ENCODE measurements at places on chromosomes 1 and 21. TPM values are rescaled to one million over a fixed set of nuclear protein-coding genes. Genes with fewer than 3 reads are reported as not detected.

TSPEAR gene
- not detected for total RNA-seq

NGF gene
- 1.3 TPM for total RNA-seq

POGZ gene
- 20.9 TPM for total RNA-seq

SPAG17 gene
- total RNA-seq: not detected

TAS1R1 gene
- not detected for total RNA-seq

ESPN gene
- total RNA-seq: 1.2 TPM

MXRA8 gene
- total RNA-seq: 0.25 TPM

GBP4 gene
- not detected for total RNA-seq

ERG gene
- total RNA-seq: not detected

LCE2D gene
- not detected for total RNA-seq

VANGL2 gene
- 0.55 TPM for total RNA-seq

ADAMTS4 gene
- total RNA-seq: not detected

HPCA gene
- 0.45 TPM for total RNA-seq

LCE1B gene
- not detected for total RNA-seq

NUP210L gene
- not detected for total RNA-seq

C1orf94 gene
- not detected for total RNA-seq

WDR26 gene
- total RNA-seq: 30.2 TPM

AKR7A3 gene
- total RNA-seq: 0.06 TPM

SPRR2E gene
- total RNA-seq: not detected

GSTM5 gene
- not detected for total RNA-seq

CD247 gene
- total RNA-seq: 0.72 TPM

PLD5 gene
- total RNA-seq: 2.0 TPM

MX2 gene
- not detected for total RNA-seq

ID3 gene
- total RNA-seq: 302 TPM

MARK1 gene
- 0.32 TPM for total RNA-seq

S100A14 gene
- total RNA-seq: 0.67 TPM

KCNE1 gene
- not detected for total RNA-seq

FNDC10 gene
- total RNA-seq: 7.8 TPM

RPE65 gene
- total RNA-seq: not detected

ASH1L gene
- 8.1 TPM for total RNA-seq

FAM43B gene
- total RNA-seq: 4.2 TPM

PHC2 gene
- total RNA-seq: 103 TPM

TMEM82 gene
- total RNA-seq: not detected

CRYBG2 gene
- total RNA-seq: 1.5 TPM

GPR25 gene
- not detected for total RNA-seq

SPRR2A gene
- total RNA-seq: not detected

KCNJ9 gene
- total RNA-seq: not detected

GNG12 gene
- total RNA-seq: 61.0 TPM

UBE2J2 gene
- total RNA-seq: 47.1 TPM

KLHDC8A gene
- total RNA-seq: 0.75 TPM

UBIAD1 gene
- 15.9 TPM for total RNA-seq

DYNLT5 gene
- not detected for total RNA-seq

CNTN2 gene
- total RNA-seq: not detected

PBXIP1 gene
- 14.7 TPM for total RNA-seq

FOXO6 gene
- total RNA-seq: 0.82 TPM

BCL2L15 gene
- total RNA-seq: 0.59 TPM

EFNA3 gene
- total RNA-seq: 11.6 TPM

KAZN gene
- total RNA-seq: 3.2 TPM

ECE1 gene
- total RNA-seq: 63.1 TPM

Measured in A549 treated with Hydrocortisone at 1 μM for 4 hours (cell line).